ENCODE measurements at places on chromosomes 13 and 19.
A peak's percentile ranks its signal among the peaks of the same experiment; 100 is the strongest.

DNA sequence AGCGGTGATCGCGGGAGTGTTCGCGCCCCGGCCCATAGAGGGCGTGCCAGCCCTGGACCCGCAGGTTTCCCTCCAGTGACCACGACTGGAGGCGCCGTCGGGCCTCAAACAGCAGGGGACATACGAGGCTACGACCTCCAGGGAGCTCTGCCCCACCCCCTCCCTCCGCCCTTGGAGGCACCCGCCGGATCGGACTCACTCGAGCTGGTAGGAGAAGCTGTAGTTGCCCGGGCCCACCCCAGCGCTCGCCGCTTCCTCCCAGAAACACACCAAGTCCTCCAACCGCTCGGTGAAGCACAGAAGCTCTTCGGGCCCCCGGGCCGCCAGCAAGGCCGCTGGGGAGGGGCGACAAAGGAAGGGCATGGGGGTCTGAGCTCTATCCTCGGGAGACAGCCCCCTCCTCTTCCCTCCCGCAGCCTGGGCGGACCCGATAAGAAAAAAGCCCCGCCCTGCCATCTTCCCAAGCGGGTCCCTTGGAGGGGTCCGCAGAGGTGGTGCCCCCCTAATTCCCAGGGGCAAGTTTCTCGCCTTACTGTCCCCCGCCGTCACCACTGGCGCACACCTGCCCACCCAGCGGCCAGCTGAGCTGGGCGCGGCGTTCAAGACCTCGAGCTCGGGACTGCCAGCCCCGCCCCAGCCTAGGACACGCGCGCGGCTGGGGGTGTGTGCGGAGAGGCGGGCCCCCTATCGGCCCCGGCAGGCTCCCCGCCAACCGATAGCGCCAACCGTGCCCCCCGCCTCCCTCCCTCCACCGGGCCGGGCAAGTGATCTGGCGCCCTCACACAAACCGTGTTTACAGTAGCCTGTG is 1.0 kb downstream of the EPOR start:
- no peak for DNase-seq

DNA sequence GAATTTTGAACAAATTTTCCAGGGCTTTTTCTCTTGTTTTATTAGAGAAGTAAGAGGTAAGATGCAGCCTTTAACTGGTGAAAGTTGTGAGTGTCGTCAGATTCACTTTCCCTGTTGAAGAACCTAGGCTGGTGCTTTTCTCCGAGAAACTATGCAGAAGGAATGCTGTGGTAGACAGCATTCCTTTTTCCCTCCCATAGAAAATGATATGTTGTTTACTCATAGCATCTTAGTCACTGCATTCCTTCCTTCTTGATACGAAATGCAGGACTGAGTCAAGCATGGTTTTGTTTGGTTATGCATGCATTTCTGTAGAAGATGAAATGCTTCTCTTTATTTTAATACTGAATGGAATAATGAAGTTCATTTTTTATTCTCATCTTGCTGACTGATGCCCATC is 3.4 kb downstream of the ITGBL1 start:
- DNase-seq: no peak

DNA sequence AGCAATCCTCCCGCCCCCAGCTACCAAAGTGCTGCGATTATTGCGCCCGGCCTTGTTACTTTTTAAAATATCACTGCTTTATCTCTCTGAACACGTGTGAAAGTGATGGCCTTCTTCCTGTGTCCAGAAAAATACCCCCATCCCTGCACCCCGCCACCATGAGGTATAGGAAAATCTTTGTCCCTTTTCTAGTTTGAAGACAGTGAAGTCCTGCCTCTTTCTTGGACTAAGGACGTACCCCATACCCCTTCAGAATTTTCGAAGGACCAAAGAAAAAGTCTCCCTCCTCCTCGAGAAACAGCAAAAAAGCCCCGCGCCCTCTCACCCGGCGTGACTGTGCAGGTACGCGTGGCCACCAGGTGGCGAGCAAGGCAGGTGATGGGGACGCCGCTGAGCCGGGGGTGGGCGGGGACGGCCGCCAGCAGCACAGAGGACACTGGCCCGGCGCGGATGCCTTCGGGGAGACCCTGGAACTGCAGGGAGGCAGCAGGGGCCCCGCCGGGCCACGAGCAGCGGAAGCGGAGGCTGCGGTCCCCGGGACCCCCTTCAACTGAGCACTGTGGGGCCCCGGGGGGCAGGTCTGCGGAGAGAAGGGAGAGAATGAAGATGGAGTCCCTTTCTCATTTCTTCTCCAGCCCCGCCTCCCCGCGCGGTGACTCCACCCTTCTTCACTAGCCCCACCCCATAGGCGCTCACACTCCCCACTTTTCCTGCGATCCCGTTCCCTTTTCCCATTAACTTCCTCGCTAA is 3.2 kb downstream of the VSIG10L start:
- peak; percentile 92 for DNase-seq

- DNase-seq: no peak
Observed at GRCh38 chr13:59513686-59514085, 650.0 kb downstream of the DIAPH3 start.

GRCh38 chr19:32651729-32652140 is 23.2 kb downstream of the ANKRD27 start:
- no peak for DNase-seq

DNA sequence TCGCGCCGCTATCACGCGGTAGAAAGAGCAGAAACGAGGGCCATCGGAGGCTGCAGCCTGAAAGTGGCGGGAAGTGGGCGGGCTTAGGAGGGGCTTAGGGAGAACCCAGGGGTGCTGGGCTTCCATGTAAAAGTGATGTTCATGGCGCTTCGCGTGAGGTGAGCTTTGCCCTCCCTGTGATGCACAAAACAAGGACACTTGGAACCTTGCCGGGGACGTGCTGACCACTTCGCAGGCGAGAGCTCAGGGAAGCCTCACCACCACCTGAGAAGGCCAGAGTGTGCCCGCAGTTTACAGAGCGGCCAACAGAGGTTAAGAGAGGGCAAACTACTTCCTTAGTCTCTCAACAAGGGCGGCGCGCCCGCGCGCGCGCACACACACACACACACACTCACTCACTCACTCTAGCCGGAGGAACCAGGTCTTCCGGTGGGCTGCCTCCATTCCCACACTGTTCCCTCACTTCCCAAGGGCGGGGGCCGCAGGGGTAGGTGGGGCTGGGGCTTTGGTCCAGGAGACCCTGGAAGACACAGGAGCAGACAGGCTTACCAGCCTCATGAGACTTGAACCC is 651 bp downstream of the GAPDHS start:
- DNase-seq: peak; percentile 53

GRCh38 chr13:36382030-36382429 is 35.8 kb upstream of the SPART start:
- no peak for DNase-seq

DNA sequence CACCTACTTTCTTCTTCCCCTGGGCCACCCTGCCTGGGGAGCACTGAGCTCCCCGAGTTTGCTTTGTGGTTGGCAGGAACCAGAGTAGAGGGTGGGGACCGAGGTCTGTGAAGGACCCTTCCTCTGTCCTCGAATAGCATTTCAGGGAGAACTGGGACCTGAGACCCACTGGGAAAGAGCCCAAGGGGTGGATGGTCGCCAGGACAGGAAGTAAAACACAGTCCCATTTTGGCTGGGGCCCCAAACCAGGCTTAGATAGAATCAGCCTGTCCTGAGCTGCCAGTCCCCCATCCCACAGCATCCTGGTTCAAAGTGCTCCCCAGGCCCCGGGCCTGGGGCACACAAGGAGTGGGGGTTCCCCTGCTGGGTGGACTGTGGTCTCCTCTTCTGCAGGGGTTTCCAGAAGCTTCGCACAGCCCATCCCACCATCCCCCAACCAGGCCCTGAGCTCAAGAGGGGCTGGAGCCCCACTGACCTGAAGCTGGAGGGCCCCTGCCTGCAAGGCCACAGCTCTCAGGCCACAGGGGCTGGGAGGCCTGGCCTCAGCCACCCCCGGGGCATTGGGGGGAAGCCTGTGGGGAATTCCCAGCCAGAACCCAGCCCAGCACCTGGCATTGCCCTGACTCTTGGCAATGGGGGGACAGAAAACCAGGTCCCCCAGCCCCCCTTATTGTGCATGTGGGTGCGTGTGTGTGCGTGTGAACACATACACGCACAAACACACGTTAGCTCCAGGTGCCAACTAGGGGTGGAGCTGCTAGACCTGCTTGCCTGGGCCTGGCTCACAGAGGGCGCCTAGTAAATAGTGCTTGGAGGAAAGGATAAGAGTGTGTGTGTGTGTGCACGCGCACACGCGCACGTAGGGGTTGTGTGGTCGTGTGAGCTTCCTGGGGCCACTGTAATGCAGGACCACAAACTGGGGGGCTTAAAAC is 995 bp upstream of the MKNK2 start:
- DNase-seq: no peak

DNA sequence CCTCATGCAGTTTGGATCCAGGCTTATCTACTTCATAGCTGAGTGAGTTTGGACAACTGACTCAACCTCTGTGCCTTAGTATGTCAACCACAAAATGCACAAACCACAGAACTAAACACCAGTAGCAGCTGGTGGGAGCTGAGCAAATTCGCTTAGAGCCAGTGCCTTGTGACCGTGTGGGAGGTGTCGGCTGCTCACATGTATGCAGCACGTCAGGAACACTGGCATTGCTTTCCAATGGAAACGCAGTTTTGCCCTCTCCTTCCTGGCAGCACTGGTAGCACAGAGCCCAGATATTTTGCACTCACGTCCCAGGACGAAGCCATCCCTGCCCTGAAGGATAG is 8.3 kb upstream of the NTN5 start:
- no peak for DNase-seq

All from GM19239 (cell line).